Mucosa of gallbladder (tissue), 1 donor: ENCODE measurements at places on chromosomes 7 and 10.

DNA sequence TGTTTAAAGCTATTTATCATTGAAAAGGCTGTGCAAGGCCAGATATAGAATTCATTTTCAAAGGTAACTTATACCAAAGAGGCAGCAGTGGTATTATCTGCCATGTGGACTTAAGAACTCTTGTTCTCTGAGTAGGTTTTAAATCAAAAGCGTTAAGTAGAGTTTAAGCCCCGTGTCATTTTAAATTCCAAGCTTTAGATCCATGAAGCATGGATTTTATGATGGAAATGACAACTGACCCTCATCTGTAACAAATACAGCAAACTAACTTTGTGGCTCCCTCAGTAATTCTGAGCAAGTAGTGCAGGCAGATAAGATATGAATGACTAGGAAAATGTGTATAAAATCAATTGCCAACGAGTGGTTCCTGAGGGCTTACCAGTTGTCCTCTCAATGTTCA lies 247.0 kb downstream of the WDR11 start:
- DNase-seq: no peak

- DNase-seq: no peak
These were observed 376.9 kb upstream of the NRG3 start for GRCh38 chr10:81498011-81498551.

DNA sequence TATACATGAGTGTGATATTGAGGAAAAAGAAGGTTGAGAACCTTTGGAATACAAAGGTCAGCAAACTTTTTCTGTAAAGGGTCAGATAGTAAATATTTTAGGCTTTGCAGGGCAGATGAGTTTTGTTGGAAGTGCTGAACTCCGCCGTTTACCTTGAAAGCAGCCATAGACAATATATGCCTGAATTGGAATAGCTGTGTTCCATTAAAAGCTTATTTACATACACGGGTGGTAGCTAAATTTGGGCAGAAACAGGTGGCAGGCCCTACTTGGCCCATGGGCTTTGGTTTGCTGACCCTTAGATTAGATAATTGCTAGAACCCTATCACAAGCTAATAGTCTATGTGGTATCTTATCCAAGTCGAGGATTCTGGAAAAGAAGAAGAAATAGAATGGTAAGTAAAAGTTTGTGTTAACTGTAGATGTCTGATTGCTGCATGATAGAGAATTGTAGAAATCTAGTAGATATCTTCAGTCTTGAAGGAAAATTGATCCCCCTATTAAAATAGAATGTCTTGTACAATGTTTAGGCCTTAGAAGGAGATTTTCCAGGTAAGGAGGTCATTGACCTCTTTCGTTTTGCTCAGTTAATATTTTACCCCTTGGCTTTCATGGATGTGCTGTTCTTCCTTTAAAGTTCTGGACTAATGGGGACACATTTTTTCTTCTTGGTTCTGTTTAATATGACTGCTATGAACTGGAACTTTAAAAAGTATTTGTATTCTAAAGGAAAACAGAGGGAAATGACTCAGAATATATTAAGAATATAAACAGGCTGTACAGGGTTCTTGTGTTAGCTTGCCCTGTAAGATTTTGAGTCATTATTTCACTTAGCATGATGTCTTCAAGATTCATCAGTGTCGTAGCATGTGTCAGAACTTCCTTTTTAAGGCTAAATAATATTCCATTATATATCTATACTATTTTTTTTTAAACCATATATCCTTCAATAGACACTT lies 8.0 kb downstream of the RBM33 start:
- DNase-seq: no peak

DNA sequence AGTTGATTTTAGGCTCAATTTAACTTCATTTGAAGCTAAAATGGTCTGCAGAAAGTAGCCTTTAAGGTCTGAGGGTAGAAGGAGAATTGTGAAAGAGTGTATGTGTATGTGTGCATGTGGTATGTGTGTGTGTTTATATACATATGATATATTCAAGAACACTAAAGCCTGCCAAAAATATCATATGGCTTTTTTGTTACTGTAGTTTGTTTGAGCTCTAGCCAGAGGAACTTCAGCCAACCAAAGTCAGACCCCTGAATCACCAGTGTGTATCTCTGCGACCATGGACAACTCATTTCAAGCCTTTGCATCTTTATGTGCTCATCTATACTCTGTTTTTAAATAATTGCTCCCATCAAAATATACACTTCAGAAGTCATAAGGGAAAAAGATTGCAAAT lies 58.4 kb upstream of the HDAC9 start:
- DNase-seq: no peak

- no peak for DNase-seq
These were observed 60.0 kb downstream of the PIK3AP1 start for GRCh38 chr10:96660297-96660696.

- no peak for DNase-seq
These were observed 56.7 kb upstream of the JCAD start for GRCh38 chr10:30116041-30116491.

DNA sequence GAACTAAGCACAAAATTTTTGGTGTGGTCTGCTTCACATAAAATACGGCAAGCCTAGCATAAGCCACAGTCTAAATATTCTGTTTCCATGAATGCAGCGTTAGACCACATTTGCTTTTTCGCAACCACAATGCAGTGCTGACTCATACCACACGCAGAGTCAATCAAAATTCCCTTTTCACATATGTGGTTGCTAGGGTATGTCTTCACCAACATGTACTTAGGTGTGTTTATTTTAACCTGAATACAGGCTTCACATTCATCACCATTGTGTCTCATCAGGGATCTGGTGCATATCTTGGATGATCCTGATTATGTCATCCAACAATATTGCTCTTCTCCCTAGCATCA lies 90.8 kb downstream of the CHN2 start:
- DNase-seq: no peak

DNA sequence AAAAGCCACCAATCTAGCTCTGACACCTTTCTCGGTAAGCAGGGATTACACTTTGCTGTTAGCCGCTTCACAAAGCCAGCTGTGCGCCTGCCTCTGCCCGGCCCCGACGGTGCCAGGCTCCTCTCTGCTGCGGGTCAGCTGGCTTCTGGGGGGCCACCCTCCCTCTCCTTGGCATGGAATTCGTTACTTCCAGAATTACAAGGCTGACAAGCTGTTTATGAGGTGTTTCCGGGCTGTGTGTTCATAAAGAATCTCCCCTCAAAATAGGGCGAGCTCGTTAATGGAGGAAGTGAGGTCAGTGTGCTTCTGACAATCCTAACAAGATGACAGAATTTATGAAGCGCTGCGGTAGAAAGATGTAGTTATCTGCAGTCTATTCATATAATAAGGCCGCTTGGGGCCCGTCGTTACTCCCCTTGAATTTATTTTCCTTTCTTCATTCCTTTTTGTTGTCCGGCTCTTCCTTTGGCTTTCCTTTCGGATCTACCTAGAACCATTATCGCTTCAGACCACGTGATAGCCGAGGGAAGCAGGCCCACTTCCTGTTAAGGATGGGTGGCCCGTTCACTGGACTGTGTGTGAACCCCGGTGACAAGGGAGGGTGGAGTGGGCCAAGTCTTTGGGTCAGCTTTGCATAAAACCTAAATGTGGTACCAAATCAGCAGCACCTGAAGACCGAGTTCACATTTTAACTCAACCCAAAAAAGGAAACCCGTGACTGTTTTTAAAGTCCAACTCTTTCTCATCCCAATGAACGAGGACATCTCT lies 273.0 kb upstream of the YAE1 start:
- DNase-seq: no peak

GRCh38 chr7:43735802-43736603 lies 6.7 kb upstream of the COA1 start:
- DNase-seq: no peak

- DNase-seq: no peak
These were observed 16.5 kb downstream of the AVL9 start for GRCh38 chr7:32511791-32512190.

DNA sequence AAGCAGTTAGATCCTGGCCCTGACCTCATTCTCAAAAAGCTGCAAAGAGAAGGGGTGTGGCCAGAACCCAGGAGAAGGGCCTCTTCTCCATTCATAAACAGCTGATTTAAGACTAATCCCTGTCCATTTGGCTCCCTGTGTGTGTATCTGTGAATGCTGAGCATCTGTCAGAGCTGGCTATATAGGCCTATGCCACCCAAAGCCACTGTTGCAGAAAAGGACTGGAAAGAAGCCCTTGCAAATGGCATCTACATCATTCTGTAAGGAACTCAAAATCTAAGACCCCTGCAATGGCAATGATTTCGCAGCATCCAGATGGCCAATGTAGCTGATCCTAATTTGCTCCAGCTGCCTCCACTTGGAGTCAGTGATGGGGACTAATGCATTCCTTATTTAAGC lies 384.5 kb downstream of the KCNMA1 start:
- no peak for DNase-seq

- DNase-seq: no peak
These were observed 454.8 kb downstream of the KCNMA1 start for GRCh38 chr10:77182803-77183202.

- no peak for DNase-seq
These were observed 39.3 kb downstream of the RABGEF1 start for GRCh38 chr7:66779669-66780409.

DNA sequence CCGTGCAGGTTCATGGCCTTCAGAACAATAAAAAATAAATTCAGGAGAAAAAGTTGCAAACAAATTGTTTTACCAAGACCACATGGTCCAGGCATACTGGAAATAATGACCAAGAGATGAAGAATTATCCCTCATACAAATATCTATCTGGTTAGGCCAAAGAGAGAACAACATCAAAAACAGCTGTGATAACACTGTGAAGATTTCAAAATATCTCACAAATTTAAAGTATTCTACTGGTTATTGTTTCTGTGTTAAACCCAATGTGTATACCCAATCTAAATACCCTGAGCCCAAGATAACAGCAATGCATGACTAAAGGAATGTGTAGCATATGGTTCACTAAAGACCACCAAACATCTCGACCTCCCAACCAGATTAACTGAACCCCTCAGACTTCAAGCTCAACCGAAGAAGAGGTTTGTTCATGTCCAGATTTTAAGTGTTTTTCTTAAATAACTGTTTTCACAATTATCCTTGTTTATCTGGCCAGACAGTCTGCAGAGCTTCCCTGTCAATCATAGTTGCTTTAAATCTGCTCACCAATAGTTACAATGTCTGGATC lies 10.9 kb downstream of the OR9A2 start:
- no peak for DNase-seq

- DNase-seq: no peak
These were observed 46.3 kb downstream of the MYOF start for GRCh38 chr10:93435621-93436397.

DNA sequence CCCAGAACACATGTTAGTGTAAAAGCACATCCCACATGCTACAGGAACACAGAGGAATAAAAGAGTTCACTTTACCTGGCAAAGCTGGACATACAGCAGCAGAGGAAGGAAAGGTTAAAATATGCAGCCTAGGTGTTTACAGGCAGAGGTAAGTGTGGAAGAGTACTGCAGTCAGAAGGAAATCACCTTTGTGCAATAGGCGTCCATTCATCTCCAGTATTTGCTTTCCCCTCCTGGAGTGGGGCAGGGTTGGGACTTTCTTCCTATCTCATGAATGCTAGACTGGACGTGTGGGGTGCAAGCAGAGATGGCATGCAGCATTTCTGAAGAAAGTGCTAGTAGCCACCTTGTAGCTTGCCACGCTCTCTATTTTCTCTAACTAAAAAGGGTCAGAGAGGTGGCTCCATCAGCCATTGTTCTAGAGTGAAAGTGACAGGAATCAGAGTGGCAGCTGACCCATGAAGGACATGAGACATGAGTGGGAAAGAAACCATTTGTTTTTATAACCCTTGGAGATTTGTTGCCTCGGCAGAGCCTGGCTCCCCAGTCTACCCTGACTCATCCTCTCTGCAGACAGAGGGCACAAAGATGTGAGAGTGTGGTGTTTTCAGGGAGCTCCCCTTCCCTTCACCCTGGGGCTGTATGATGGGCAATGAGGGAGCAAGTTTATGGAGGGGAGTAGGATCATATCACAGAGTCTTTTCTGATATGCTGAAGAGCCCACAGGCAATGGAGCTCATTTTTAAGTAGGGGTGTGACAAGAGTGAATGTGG lies 101.2 kb upstream of the SEC61G start:
- no peak for DNase-seq

GRCh38 chr7:155594961-155595366 lies 48.6 kb upstream of the CNPY1 start:
- DNase-seq: no peak

DNA sequence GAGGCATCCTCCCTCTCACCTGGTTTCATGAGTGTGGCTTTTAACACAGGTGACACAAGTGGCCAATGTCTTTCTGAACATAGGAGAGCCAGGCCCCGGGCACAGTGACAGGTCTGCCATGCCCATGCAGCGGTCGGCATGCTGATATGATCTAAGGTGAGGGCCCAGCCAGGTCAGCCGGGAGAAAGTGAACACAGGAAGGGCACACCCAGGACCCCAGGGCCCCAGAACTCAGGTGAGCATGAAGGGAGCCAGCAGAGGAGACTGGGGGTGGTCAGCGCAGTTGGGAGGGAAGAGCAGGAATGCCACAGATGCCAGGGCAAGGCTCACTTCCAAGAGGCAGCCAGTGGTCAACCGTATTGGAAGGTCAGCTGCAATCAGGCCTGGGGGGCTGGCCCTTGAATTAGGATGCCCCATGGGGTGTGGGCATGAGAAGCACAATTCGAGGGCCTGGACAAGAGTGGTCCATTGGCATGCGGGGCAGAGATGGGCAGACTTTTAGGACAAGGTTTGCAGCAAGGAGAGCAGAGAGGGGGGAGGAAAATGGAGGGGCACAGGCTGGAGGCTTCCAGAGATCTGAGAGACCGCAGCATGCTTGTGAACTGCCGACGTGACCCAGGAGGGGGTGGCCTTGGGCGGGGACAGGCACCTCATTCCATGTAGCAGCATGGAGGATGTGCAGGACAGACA lies 3.9 kb upstream of the INPP5A start:
- no peak for DNase-seq

- DNase-seq: no peak
These were observed 9.6 kb downstream of the UBTD1 start for GRCh38 chr10:97508342-97508741.

GRCh38 chr7:132328047-132328620 lies 248.1 kb downstream of the PLXNA4 start:
- no peak for DNase-seq

DNA sequence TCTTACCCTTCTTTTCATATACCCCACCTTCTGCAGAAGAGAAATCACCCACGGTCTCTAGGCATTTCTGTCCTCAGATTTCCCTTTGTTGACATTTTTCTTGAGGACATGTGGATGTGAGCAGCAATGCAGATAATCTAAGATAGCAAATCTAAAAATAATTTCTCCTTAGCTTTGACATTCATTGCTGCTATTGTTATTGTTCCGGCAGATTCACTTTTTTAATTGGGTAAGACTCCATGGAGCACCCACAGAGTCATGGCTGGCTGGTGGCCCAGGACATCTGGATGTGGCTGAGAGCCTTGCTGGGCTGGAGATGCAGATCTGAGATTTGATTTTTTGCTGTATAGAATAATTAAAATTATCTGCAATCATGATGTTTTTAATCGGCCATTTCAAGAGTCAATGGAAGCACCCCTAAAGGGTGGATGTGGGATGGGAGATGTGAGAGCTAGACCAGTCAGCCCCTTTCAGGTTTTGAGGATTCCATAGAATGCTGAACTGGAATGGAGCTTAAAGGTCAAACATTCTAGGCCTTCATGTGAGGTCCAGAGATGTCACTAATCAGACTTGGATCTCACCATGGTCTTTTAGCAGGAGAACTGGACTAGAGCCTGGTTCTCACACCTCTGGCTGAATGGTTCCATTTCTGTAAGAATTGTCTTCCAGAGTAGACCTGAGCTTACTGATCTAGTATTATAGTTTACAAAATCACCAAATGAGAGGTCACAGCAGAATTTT lies 37.5 kb downstream of the TAS2R41 start:
- no peak for DNase-seq
